Caki2 (cell line): ENCODE measurements at places on chromosomes 7 and 10.
A peak's percentile ranks its signal among the peaks of the same experiment; 100 is the strongest.

- DNase-seq, result no peak
These were observed 32.7 kb downstream of the STK17A start for GRCh38 chr7:43615558-43616145.

DNA sequence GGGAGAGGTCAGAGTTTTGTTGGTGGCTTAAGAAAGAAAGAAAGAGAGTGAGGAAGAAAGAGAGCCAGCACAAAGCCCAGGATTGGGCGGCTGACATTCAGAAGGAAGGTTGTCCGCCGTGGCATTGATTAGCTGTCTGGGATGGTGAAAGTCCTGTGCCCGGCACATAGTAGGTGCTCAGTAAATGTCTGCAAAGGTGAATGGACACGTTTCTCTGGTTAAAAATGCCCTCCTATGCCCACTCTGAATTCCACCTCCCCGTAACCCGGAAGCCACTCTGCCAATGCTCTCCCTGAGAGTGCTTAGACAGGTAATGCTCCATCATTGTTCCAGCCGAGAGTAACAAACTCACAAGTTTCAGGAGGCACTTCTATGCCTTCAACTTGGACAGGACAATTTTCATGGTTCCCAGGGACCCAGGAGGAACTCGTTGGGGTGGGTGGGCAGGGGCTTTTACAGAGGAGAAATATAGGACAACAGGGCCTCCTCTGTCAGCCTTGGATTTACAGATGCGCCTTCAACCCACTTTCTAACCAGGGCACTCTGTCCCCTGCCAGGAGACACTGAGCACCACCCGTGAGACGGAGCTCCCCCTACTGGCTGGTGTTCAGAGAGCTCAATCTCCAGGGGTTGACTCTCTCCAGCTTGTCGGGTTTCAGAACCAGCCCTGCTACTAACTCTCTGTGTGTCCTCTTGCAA, 411.5 kb upstream of the ZMIZ1 start:
- no peak for DNase-seq

GRCh38 chr7:96305915-96306314, 16.0 kb downstream of the SLC25A13 start:
- DNase-seq, result no peak

DNA sequence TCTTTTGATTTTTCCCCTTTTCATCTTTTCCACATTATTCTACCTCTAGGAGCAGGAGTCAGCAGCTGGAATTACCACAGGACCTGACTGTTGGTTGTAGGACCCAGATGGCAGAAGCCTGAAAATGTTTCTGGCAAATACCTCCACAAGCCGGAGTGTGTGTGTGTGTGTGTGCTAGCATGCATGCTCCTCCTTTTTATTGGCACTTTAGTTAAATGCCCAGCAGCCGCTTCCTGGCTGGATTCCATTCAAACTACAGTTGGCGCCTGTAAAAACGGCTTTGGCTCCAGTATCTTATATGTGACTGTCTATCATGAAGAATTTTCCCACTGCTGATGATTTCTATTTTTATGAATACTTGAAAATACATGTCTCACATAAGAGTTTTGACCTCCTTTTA, 319.7 kb upstream of the SP4 start:
- DNase-seq, result no peak

- DNase-seq, result peak; percentile 93
These were observed 50.0 kb upstream of the GRB10 start for GRCh38 chr7:50832744-50833143.

- DNase-seq, result no peak
These were observed 67.4 kb upstream of the LAMB4 start for GRCh38 chr7:108197371-108198091.

GRCh38 chr7:132687981-132688383, 111.7 kb upstream of the PLXNA4 start:
- no peak for DNase-seq

- no peak for DNase-seq
These were observed 34.2 kb downstream of the TCERG1L start for GRCh38 chr10:131277278-131277677.

- DNase-seq, result no peak
These were observed 121.4 kb downstream of the AUTS2 start for GRCh38 chr7:69719717-69720116.

GRCh38 chr7:80624763-80625162, 13.7 kb upstream of the CD36 start:
- DNase-seq, result no peak

DNA sequence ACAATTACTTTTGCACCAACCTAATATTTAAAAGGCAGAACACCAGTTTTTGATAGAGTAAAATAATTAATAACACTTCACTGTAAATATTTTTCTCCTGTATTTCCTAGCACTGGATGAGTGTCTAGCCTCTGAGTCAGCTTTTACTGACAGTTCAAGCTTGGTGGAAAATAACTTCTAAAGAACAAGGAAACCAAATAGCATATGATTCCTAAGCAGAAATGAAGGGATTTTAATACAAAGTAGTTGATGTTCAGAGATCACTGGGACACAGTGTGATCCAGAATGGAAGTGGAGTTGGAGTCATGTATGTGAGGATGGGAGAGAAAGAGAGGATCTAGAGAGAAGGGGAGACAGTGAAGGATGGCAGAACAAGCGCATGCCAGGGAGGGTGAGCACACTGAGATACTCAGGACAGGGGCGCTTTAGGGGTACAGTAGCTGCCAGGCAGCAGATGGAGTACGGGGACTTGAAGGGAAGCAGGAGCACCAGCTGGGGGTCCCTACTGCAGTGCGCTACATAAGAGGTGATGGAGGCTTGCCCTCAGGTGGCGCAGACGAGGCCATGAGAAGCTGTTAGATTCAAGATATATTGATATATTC, 117.9 kb upstream of the KLF6 start:
- DNase-seq, result no peak
